Activated naive CD8-positive, alpha-beta T cell treated with anti-CD3 and anti-CD28 coated beads for 36 hours (primary cell): ENCODE measurements at places on chromosomes 4 and X. TPM values are rescaled to one million over a fixed set of nuclear protein-coding genes. Genes with fewer than 3 reads are reported as not detected.

Gene ZBTB33
- total RNA-seq, result 13.9 TPM

Gene TGIF2LX
- total RNA-seq, result not detected

DNA sequence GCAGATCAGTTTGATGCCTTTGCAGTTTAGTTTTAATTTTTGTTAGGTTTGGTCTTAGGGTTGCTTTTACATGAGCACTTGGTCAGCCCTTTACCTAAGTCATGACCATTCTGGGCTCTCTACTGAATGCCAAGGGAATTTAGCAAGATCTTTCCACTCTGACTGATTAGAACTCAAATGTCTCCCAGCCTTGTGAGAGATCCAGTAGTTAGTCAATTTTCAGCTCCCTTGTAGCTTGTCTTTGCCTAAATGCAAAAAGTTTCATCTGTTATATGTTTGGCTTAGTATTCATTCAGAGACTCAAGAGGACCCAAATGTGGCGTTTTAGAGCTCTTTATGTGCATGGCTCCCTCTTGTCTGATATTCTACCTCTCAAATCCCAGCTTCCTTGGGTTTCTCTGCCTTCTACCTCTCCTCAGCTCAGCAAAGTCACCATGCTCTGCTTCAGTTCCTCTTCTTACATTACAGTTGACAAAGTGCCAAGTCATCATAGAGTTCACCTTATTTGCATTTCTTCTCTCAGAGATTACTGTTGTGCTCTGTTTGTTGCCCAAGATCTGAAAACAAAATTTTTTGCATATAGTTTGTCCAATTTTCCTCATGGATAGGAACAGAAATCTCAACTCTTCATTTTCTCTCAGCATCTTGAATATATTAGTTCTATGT, 17.5 kb upstream of the JAKMIP1 start:
- H3K4me1 ChIP-seq, result no peaks in the 10 kb centered on the region
- H3K27me3 ChIP-seq, result peaks cover 52% of the 10 kb centered on the region
- DNase-seq, result no peak
- H3K36me3 ChIP-seq, result no peaks in the 10 kb centered on the region

DNA sequence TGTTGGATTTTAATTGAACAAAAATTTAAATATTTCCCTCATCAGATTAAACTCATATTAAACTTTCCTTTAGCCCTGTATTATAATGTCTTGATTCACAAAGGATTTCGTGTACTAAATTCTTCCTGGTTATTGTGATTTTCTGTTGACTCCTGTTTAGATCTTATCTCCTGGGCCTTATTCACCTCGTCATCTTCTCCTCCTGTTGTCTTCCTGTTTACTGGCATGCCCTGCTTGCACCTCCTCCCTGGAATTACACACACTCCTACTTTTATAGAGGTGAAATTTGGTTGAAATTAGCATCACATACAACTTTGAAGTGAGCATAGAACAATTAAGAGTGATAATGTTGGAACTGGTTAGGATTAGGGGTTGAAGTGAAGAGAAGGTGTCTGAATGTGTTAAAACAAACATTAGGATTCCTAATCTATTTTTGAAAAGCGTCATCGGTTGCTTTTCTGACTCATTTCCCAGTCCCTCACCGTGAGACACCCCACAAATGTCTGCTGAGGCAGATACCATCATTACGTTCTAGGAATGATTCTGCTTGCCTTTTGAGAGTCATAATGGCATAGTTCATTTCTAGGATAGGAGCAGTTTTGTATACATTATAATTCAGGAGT, 32.5 kb downstream of the TLL1 start:
- H3K36me3 ChIP-seq, result no peaks in the 10 kb centered on the region
- no peaks in the 10 kb centered on the region for H3K27me3 ChIP-seq
- H3K4me1 ChIP-seq, result no peaks in the 10 kb centered on the region
- no peak overlapping the region for H3K27ac ChIP-seq
- H3K4me3 ChIP-seq, result no peak overlapping the region

DNA sequence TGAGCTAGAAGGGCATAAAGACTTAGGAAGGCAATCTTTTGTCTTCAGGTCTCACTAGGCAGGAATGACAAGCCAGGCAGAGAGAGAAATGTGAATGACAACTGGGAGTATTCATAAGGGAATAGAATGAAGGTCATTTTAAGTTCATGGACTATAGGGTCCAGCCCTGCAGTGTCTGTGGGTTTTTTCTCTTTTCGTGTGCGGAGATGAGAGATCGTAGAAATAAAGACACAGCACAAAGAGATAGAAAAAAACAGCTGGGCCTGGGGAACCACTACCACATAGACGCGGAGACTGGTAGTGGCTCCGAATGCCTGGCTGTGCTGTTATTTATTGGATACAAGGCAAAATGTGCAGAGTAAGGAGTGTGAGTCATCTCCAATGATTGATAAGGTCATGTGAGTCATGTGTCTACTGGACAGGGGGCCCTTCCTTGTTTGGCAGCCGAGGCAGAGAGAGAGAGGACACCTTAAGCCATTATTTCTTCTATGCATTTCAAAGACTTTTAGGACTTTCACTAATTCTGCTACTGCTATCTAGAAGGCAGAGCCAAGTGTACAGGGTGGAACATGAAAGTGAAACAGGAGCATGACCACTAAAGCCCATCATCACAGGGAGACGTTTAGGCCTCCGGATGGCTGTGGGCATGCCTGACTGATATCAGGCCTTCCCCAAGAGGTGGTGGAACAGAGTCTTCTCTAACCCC, 921.8 kb upstream of the PCDH10 start:
- H3K4me1 ChIP-seq, result no peaks in the 10 kb centered on the region
- no peak overlapping the region for H3K27ac ChIP-seq
- no peak overlapping the region for H3K4me3 ChIP-seq
- no peaks in the 10 kb centered on the region for H3K36me3 ChIP-seq
- no peak for DNase-seq

DNA sequence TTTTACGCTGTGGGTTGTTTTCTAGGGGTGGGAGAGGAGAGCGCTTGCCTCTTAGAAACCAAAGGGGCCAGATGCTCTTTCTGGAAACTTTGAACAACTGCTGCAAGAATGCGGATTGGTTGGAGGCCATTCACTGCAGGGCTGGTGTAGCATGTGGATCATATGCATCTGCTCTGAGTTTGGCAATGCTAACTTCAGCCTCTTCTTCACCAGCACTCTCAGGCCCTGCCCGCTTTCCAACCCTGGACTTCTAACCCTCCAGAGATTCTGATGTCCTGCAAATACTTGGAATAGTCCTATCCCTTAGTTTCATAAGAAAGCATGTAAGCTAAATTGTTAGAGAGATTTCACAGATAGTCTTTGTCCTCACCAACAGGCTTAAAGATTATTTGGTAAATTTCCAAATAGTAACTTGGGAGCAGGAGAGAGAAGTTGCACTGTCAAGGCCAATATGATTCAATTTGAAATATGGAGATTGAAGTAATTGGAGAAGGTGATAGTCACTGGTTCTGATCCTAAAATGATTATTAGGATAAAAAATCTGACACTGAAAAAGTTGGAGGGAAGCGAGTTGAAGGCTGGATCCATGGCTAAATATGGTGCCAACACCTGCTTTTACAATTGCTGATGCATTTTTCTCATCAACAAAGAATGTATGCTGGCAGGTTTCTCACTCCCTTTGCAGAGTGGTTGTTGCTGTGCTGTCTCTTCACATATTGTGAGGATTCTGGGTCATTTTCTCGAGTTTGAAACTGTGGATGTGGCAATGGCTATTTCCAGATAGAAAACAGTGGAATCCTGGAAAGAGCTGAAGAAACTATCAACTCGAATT, 210.4 kb downstream of the PTTG2 start:
- peaks cover 7% of the 10 kb centered on the region for H3K36me3 ChIP-seq
- H3K27me3 ChIP-seq, result no peaks in the 10 kb centered on the region
- peaks cover 33% of the 10 kb centered on the region for H3K4me1 ChIP-seq
- no peak for DNase-seq

DNA sequence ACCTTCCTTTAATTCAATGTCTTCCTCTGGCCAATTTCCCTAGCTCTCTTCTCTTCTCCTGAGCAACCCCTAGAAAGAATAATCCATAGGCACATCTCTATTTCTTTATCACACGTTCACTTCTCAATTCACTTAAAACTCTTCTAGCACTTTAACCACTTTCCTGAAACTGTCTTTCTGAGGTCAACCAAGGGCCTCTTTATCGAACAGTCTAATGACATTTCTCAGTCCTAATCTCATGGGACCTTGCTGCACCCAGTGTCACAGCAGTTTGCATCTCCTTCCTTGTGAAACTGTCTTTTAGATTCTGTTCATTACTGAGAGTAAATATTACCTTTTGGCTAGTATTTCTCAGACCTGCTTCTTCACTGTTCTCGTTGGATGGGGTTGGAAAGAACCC, 285.3 kb upstream of the RASGEF1B start:
- no peaks in the 10 kb centered on the region for H3K36me3 ChIP-seq
- no peaks in the 10 kb centered on the region for H3K27me3 ChIP-seq
- H3K27ac ChIP-seq, result peak overlapping the region; percentile 1
- no peak overlapping the region for H3K4me3 ChIP-seq
- H3K4me1 ChIP-seq, result peaks cover 17% of the 10 kb centered on the region

GRCh38 chr4:150230561-150230960, 152.3 kb downstream of the DCLK2 start:
- peaks cover 13% of the 10 kb centered on the region for H3K27me3 ChIP-seq
- no peaks in the 10 kb centered on the region for H3K4me1 ChIP-seq
- H3K27ac ChIP-seq, result no peak overlapping the region
- DNase-seq, result no peak
- H3K4me3 ChIP-seq, result no peak overlapping the region

DNA sequence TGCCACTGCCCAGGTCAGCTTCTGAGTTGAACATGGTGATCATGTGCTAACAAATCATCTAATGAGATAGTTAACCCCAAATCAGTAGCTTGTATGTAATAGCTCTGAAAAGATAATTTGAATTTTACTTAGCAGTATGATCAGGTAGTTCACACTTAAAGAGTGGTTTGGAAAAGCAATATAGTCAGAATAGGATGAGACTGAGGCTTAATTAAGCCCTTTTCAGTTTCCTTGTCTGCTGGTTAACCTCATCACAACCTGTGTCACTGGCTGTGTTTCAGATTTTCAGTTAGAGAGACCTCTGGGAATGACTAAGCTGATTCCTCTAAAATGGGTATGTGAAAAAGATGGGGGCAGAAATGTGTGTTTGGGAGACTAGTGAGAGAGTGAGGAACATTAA, 38.1 kb downstream of the GPR174 start:
- peaks cover 44% of the 10 kb centered on the region for H3K4me1 ChIP-seq
- peak; percentile 9 for DNase-seq
- H3K4me3 ChIP-seq, result peak overlapping the region; percentile 47
- H3K27ac ChIP-seq, result peak overlapping the region; percentile 93
- peaks cover 28% of the 10 kb centered on the region for H3K36me3 ChIP-seq
- H3K27me3 ChIP-seq, result no peaks in the 10 kb centered on the region

DNA sequence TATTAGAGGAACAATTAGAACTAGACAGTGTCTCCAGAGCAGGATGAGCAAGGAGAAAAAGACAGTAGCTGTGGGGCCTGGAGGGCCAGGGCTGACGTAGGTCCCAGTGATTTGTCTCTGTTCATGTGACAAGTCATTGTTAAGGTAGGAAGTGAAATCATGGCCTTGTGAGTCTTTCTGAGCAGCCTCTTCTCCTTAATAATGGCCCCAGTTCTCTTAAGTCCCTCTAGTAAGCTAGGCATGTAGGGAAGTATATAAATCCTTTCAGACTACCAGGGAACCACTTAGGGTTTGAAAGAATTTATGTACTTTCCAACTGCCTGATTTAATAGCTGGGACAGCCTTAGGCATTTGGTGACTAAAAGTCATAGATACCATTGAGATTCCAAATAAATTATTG, 133.0 kb downstream of the KLHL8 start:
- no peak for DNase-seq
- no peak overlapping the region for H3K4me3 ChIP-seq
- H3K27ac ChIP-seq, result no peak overlapping the region
- peaks cover 6% of the 10 kb centered on the region for H3K36me3 ChIP-seq

- no peak overlapping the region for H3K4me3 ChIP-seq
- no peaks in the 10 kb centered on the region for H3K27me3 ChIP-seq
- DNase-seq, result no peak
Observed at GRCh38 chr4:103895876-103896465, 176.2 kb upstream of the TACR3 start.

DNA sequence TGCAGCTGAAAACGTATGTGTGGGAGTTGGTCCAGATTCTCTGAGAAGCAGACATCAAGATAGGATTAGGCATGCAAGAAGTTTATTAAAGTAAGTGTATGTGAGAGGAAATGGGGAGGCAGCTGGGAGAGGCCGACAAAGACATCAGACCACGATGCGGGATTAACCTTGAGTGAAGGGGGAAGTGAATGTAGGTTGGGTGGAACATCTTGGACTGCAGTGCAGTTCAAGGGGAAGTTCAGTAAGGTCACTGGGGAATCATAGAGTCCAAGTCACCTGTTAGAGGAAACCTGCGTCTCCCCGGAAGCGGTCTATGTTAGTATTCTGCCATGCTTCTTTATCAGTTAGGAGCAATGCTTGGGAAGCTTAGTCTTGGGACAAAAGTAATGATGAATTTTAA, 22.0 kb downstream of the CXCL8 start:
- H3K27me3 ChIP-seq, result no peaks in the 10 kb centered on the region
- no peak overlapping the region for H3K4me3 ChIP-seq
- no peaks in the 10 kb centered on the region for H3K36me3 ChIP-seq
- no peaks in the 10 kb centered on the region for H3K4me1 ChIP-seq

GRCh38 chr4:94911106-94911505, 153.4 kb downstream of the BMPR1B start:
- no peak overlapping the region for H3K27ac ChIP-seq
- peaks cover 1% of the 10 kb centered on the region for H3K36me3 ChIP-seq
- DNase-seq, result no peak
- no peaks in the 10 kb centered on the region for H3K27me3 ChIP-seq
- no peak overlapping the region for H3K4me3 ChIP-seq
- H3K4me1 ChIP-seq, result no peaks in the 10 kb centered on the region

- H3K27me3 ChIP-seq, result no peaks in the 10 kb centered on the region
- H3K4me1 ChIP-seq, result no peaks in the 10 kb centered on the region
- DNase-seq, result no peak
- H3K36me3 ChIP-seq, result no peaks in the 10 kb centered on the region
- no peak overlapping the region for H3K27ac ChIP-seq
Observed at GRCh38 chr4:186918466-186918865, 194.8 kb upstream of the FAT1 start.
